ENCODE measurements at places on chromosomes 4 and X.

- no peak for DNase-seq
Measured at GRCh38 chr4:56229947-56230346, 157.3 kb downstream of the AASDH start.

GRCh38 chr4:126954537-126955291 lies 678.0 kb upstream of the INTU start:
- no peak for DNase-seq

GRCh38 chrX:125710403-125711062 lies 390.9 kb downstream of the TEX13C start:
- no peak for DNase-seq

GRCh38 chr4:57639561-57640382 lies 529.6 kb upstream of the IGFBP7 start:
- no peak for DNase-seq

GRCh38 chr4:130338851-130339250 lies 1242.9 kb downstream of the C4orf33 start:
- no peak for DNase-seq

GRCh38 chrX:52341493-52341892 lies 27.3 kb upstream of the XAGE2 start:
- DNase-seq = no peak

DNA sequence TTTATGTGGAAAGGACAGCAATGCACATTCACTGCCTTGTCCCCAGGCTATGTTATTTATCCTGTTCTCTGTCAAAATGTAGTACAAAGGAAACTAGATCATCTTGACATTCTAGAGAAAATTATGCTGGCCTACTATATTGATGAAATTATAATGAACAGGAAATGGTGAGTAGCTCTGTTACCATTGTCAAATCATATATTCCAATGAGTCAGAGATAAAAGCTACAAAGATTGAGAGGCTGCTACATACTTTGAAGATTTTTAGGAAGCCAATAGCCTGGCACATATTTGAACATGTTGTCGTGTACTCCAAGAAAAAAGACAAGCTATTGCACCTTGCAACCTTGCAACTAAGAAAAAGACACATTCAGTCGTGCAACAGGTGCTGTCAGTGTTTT lies 52.7 kb upstream of the TET2 start:
- DNase-seq = no peak

- DNase-seq = no peak
Measured at GRCh38 chrX:41043196-41043595, 42.0 kb upstream of the USP9X start.

GRCh38 chr4:22315628-22316027 lies 200.2 kb downstream of the ADGRA3 start:
- no peak for DNase-seq

GRCh38 chrX:49238735-49239134 lies 3.5 kb downstream of the CCDC22 start:
- DNase-seq = no peak

DNA sequence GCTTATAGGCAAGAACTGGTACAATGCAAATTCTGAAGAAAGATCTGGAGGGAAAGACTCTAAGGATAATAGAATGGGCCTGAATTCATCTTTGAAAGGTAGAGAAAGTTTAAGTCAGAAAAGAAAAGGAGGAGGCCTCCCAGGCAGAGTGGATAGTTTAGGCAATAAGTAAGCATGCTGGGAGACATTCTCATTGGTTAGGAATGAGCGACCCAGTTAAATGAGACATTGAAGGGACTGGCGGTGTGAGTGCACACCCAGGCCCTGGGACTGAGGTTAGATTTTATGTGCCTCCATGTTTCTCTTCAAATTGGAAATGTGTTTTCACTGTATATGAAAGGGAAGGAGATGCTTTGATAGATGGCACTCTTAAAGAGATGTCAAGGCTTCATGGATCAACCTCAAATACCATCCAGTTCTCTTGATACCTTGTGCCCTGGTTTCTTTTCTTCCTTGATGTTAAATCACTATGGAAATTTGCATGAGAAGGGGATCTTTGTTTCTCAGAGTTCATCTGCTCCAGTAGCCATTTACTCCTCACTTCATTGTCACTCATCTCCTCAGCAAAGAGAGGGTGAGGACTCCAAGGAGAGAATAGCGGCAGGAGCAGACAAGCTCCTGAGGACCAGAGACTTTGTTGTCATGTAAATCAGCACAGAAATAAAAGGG lies 584.2 kb upstream of the INTU start:
- no peak for DNase-seq

DNA sequence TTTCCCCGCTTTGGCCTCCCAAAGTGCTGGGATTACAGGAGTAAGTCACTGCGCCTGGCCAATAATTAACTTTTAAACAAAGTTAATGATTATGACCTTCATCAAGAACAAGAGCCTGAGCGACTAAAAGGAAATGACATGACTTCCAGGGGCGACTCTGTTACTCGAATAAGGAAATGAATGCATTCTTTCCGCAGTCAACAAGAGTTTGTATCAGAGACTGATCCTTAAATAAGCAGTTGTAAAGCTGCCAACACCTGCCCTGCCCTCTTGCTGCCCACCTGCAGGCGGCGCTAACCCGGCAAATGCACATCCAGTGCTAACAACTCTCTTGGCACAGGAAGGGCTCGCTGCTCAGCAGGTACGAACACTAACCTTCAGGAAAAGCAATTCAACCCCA lies 27.3 kb downstream of the WDR1 start:
- peak; percentile 44 for DNase-seq

GRCh38 chr4:99473131-99473530 lies 37.7 kb upstream of the C4orf17 start:
- DNase-seq = no peak

GRCh38 chr4:98733601-98734000 lies 75.2 kb upstream of the TSPAN5 start:
- DNase-seq = no peak

DNA sequence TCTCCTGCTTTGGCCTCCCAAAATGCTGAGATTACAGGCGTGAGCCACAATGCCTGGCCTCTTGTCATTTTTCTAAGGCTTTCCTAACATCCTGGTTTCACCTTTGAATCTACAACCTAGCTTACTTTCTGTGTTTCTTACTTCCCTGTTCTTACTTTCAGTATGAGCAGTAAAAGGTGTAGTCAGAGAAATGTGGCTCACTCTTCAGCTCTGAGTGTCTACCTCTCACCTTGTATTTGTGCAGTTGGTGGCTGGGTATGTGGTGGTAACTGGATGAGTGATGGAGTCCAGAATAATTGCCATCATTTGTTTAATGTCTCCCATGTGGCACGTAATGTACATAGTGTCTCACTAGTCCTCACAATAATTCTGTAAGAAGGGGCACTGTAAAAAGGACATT lies 19.1 kb upstream of the CXCL11 start:
- peak; percentile 59 for DNase-seq

- DNase-seq = no peak
Measured at GRCh38 chrX:138718941-138719340, 7.4 kb upstream of the FGF13 start.

GRCh38 chrX:37315511-37316248 lies 33.5 kb upstream of the PRRG1 start:
- no peak for DNase-seq

DNA sequence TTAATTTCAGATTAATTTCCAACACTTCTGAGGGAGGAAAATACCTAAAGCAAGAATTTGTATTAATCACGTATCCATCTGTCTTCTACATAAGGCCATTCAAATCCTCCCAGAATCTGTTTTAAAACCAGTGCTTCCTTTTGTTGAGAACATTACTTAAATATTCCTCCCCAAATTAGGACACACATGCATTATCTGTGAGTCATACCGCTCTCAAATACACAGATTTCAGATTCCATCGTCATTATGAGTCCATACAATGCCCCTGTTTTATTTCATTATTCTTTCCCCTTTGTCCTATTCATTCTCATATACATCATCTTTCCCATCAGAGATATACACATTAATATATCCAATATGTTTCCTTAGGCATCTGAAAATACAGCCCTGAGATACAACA lies 57.3 kb upstream of the PRSS12 start:
- DNase-seq = no peak

- DNase-seq = no peak
Measured at GRCh38 chrX:132171881-132172280, 44.1 kb upstream of the FRMD7 start.

DNA sequence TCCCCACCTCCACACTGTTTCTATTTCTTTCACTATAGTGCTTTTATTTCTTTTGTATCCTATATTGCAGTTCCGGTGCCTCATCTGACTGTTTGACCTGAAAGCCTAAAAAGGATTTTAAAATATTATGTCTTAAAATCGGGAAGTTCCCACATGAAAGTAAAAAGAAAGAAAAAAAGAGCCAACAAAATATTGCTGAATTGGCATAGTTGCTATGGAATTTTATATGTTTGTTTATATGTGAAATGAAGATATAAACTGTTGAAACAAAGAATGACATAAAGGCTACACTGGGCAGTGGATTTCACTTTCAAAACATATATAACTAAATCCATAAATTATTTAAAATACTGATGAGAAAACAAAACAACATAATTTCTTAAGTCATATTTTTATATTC lies 1383.7 kb downstream of the C4orf33 start:
- DNase-seq = no peak

- DNase-seq = no peak
Measured at GRCh38 chr4:27728892-27729291, 868.3 kb downstream of the STIM2 start.

DNA sequence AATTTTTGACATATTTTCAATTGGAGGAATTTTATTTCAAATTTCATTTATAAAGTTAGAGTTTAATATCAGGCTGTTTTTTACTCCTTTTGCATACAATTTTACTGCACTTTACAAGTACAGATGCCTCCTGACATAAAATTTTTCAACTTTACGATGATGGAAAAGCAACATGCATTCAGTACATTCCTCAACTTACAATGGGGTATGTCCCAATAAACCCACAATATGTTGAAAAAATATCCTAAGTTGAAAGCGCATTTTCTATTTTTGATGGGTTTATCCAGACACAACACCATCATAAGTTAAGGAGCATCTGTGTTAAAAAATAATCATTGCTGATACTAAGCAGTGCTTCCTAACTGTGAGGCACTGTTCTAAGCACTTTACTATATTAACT lies 4.3 kb downstream of the KLHL5 start:
- no peak for DNase-seq

DNA sequence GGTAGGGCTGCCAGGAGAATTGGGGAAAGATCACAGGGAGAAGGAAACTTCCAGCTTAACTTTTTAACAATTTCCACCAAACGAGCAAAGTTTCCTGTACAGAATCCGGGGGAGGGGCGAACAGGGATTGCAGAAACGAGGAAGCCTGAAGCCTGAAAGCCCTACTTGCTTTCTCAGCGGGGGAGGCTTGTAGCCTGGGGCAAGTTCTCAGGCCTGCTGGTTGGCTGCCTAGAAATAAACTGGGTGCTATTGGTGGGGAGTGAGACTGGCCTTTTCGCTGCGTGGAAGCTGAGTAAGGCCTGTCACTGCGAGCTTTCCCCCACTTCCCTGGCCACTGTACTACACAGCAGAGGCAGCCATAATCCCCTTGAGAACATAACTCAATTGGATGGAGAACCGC lies 110.8 kb upstream of the ATP8A1 start:
- DNase-seq = no peak

- DNase-seq = peak; percentile 78
Measured at GRCh38 chr4:85725721-85726170, 250.8 kb downstream of the ARHGAP24 start.

DNA sequence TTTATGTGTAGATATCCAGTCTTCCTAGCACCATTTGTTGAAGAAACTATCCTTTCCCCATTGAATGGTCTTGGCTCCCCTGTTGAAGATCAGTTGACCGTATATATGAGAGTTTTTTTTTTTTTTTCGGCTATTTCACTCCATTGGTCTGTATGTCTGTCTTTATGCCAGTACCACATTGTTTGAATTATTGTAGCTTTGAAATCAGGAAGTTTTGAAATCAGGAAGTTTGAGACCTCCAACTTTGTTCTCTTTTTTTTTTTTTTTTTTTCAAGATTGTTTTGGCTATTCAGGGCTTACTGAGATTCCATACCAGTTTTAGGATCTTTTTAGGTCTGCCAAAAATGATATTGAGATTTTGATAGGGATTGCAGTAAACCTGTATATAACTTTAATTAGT lies 4.3 kb upstream of the SCD5 start:
- no peak for DNase-seq

DNA sequence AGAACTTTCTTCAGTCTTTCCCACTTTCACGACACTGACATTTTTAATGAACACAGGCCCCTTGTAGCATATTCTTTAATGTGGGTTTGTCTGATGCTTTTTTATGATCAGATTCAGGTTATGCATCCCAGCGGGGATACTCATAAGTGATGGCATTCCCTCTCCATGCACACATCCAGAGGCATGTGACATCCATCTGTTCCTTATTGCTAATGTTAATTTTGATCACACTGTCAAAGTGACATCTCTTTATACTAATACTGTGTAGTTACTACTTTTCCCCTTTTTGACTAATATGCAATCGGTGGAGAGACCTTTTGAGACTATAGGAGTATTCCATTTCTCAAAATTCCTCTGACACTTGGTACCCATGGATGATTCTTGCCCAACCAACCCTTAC lies 43.8 kb upstream of the HS3ST1 start:
- no peak for DNase-seq

DNA sequence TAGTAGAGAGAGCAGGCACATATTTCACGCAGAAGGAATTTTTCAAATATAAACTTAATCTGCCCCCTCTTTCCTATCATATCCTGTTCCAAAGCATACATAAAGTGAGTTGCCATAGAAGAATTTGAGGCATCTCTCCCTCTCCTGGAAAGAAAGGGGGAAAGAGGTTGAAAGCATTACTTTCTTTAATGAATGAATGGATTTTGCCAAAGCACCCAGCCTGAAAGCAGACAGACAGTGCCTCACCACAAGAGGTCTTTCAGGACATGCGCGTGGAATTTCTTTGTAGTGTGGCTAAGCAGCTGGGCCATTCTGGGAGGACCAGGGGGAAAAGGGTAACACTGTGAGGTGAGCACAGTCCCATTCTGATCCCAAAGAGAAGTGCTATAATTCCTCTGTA lies 651.4 kb downstream of the IQCM start:
- no peak for DNase-seq

DNA sequence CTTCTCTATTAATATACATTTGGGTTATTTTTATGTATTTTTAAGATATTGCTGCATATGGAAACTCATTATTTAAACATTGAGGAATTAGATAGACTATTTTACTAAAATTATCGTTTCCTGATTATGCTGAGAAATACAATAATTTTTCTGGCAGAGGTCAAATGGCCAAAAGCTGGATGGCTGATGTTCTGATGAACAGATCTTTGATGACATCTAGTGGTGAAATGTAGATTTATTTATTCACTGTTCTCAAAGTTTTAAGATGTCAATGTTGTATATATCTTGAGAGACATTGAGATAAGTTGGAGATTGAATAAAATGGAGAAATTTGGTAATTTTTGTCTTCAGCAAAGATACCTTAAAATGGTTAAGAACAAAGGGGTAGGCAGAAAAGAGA lies 96.2 kb downstream of the UGT8 start:
- DNase-seq = peak; percentile 70

GRCh38 chr4:105662935-105663675 lies 45.4 kb downstream of the INTS12 start:
- no peak for DNase-seq

All from Karpas-422 (cell line).